Urinary bladder (tissue), 4 donors: ENCODE measurements at places on chromosomes 2 and 18. TPM values are rescaled to one million over a fixed set of nuclear protein-coding genes. Genes with fewer than 3 reads are reported as not detected.

The PPP1R1C gene
- 3.4 TPM for total RNA-seq

The PLCL1 gene
- total RNA-seq, result 17.8 TPM

The CDK5R2 gene
- 0.16 TPM for total RNA-seq

The CYS1 gene
- total RNA-seq, result 7.2 TPM
